ENCODE measurements at places on chromosomes 2 and 18.
A peak's percentile ranks its signal among the peaks of the same experiment; 100 is the strongest.

DNA sequence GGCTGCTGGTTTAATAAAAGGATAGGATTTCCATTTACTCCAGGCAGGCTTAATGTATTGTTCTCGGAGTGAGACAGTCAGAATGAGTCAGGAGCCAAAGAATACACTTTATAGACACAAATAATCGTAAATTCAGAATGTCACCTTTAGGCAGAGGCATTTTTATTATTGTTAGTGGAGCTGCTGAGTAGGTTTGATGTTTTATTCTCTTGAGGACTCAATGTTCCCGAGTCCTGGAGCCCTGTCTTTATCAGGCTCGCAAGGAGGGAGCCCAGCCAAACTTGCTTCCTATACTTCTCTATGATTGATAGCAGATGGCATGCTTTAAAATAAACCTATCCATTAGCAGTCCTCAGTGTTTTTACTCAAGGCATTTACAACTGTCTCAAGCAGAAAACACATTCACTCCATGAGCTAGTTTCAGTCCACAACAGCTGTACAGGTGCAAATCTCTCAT is 492.3 kb upstream of the ZEB2 start:
- DNase-seq = no peak

- peak; percentile 65 for DNase-seq
Measured at GRCh38 chr2:25098670-25099486, 57.0 kb downstream of the EFR3B start.

- no peak for DNase-seq
Measured at GRCh38 chr2:202251494-202251893, 13.1 kb upstream of the SUMO1 start.

DNA sequence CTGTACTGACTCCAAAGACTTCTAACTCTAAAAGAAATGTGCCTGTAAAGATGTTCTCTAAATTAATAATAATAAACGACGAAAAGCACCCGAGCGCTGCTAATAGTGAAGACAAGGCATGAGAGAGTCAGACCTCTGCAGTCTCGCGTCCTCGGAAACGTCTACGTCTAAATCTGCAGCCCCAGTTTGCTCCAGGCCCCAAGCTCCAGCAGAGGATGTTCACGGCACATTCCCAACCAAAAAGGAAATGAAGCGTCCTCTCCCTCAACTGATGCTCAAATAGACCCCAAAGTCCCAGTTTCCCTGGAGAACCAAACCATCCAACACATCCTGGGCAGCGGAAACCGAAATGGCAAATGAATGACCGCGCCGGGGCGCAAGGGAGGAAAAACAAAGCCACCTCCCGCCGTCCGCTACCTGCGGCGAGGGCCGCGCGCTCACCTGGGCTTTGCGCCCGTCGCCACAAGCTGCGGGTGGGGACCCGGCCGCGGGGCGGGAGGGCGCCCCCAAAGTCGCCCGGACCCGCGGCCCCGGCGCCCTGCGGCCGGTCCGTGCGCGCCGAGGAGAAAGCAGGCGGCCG is 47.1 kb upstream of the CCDC150 start:
- no peak for DNase-seq

- no peak for DNase-seq
Measured at GRCh38 chr2:240252872-240253511, 112.5 kb upstream of the OTOS start.

GRCh38 chr2:84770280-84770679 is 110.6 kb downstream of the TRABD2A start:
- DNase-seq = no peak

DNA sequence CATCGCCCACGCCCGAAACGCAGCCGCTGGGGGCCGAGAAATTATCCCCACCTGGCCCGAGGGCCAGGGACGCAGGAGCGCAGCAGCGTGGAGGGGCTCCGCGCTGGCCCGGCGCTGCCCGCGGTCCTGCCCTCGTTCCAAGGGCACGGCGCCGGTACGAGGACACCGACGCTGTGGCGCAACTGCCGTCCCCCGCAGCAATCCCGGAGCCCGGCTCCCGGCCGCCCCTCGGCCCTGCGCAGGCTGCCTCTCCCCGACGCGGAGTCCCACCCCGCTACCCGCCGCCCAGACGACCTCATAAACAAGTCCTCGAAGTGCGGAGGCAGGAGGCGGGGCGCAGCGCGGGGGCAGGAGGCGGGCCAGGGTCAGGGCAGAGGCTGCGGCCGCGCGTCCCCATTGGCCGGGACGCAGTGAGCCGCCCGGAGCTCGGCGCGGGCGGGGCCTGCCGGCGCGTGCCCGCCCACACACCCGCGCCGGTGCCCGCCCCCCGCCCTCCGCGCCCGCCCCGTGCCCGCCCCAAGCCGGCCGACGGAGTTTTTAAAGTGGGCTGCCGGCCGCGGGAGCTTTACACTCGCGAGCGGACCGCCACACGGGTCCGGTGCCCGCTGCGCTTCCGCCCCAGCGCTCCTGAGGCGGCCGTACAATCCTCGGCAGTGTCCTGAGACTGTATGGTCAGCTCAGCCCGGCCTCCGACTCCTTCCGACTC is at the start of gene EPAS1:
TSS of gene EPAS1 (plus strand) at position 568 of the 706 bp plus-strand sequence. CDS start 505 bp downstream, outside the sequence.
- peak; percentile 97 for DNase-seq

DNA sequence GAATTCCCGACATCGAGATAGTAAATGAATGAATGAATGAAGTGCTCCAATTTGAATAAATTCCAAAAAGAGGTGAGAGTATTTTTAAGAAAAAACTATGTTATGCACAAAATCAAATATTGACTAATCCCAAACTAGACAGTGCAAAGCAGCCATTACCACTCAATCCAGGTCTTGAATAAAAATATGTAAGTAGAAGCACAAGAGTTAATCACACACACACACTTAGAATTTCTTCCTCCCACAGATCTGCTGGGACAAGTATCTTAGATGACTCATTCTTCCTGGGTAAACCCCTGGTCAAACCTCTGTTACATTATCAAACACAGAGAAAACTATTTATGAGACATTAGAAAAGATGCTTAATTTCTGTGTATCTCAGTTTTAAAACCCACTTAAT is 102.0 kb downstream of the PLA2R1 start:
- DNase-seq = peak; percentile 72

- peak; percentile 49 for DNase-seq
Measured at GRCh38 chr18:42048158-42048557, 93.1 kb downstream of the PIK3C3 start.

GRCh38 chr2:15984368-15985255 is 44.3 kb downstream of the MYCN start:
- DNase-seq = no peak

GRCh38 chr2:240322231-240322955 is 113.1 kb upstream of the GPC1 start:
- no peak for DNase-seq

- no peak for DNase-seq
Measured at GRCh38 chr2:171347591-171348032, 86.2 kb downstream of the METTL8 start.

GRCh38 chr2:18435426-18436037 is 124.9 kb downstream of the RDH14 start:
- peak; percentile 16 for DNase-seq

DNA sequence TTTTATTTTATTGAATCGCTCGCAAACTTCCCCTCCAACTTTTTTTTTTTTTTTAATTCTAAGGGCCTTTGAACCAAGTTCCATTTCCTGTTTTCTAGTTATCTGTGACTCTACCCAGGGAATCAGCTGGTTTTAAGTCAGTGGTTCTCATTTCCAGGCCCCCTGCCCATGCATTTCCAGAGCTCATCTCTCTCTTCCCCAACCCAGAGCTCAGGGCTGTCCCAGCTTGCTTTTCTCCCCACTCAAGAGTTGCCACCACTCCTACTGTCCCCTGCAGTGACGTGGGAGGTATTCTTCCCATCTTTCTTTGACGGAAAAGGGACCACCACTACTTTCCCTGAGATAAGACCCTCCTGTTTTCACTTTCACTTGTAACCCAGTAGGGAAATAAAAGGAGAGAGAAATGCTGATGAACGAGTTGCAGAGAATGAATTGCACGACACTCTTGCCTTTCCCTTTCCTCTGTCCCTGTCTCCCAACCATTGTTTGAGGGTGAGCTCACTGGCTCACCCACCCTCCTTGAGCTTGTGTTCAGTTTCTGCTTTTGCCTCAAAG is 42.1 kb downstream of the TET3 start:
- DNase-seq = peak; percentile 66

GRCh38 chr2:238130111-238130695 is 8.3 kb upstream of the KLHL30 start:
- no peak for DNase-seq

- no peak for DNase-seq
Measured at GRCh38 chr2:3443083-3443482, 63.6 kb downstream of the TRAPPC12 start.

DNA sequence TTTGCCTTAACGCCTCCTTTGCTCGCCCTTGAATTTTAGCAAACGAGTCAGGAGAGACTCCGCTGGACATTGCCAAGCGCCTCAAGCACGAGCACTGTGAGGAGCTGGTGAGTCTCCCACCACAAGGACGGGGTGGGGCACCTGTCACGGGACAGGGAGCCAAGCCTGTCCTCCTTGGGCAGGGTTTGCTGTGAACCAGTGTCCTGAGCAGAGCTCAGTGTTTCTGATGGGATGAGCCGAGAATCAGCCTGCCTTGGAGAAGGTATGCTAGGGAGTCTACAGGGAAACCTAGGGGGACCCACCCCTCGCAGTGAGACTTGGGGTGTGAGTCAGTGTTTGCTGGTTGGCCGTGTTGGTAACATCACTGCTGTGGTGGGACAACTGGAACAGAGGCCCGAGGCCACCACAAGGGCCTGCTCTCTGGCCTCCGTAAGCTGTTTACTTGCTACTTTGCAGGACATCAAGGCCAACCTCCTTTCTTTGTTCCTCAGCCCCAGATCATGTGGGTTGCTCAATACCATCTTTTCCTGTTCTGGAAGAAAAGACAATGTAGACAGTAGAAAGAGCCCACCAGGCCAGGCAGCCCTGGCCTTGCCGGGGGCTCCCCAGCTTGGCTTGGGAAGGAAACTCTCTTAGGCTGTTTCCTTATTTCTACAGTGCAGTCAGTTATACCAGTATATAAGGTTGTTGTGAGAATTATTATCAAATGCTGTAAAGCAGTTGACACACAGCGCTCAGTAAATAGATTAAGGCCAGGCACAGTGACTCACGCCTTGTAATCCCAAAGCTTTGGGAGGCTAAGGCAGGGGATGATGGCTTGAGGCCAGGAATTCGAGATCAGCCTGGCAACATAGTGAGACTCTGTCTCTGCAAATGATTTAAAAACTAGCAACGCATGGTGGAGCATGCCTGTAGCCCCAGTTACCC is 42.4 kb downstream of the ITGB1BP1 start:
- DNase-seq = no peak

GRCh38 chr2:36695746-36696415 is 626 bp upstream of the VIT start:
- no peak for DNase-seq

GRCh38 chr18:28065031-28065792 is 111.7 kb downstream of the CDH2 start:
- no peak for DNase-seq

DNA sequence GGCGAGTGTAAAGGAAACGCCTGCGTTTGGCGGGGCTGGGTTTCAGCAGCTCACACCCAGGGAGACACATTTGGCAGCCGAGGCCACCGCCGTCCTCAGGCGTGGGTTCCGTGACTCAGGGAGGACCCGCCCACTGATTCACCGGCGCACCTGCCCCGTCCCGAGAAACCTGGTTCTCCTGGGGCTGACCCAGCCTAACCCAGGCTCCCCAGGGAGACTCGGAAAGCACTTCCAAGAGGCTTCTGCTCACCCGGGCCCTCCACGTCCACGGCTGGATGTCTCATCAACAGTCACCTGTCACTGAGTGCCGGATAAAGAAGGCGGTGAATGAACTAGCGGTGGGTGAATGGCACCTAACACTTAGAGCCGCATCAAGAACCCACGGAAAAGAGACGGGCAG is 126.4 kb upstream of the CTDP1 start:
- no peak for DNase-seq
